ENCODE measurements at places on chromosomes 1 and 21.

DNA sequence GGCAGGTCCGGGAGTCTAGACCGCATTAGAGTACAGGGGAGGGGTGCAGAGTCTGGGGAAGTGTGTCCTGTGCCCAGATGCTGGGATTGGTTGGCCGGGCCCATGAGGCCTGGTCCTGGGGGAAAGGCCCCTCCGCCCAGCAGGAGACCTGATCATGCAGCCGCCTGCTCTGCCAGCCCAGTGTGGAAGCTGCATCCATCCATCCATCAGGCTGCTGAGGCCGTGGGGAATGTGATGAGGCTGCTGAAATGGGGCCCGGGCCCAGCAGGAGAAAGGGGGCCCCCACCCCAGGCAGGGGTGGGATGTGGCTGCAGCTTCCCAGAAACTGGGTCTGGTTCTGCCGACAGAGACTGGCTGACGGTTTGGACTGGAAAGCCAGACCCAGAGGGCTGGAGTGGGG is 37.2 kb downstream of the EPHA2 start:
- DNase-seq: no peak

- no peak for DNase-seq
These were observed 131.6 kb upstream of the MROH9 start for GRCh38 chr1:170803711-170804110.

DNA sequence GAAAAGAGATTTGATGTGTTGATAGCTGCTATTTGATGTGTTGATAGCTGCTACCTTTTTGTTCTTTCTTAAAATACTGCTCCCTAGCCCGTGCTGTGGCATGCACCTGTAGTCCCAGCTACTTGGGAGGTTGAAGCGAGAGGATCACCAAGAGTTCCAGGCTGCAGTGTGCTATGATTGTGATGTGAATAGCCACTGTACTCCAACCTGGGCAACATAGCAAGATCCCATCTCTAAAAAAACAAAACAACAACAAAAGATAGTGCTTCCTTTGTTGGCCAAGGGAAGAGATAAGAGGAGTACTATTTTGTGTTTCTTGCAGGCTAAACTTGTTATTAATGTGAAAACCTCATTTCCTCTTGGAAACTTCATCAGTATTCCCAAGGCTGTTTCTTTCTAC is 6.1 kb downstream of the GPSM2 start:
- no peak for DNase-seq

DNA sequence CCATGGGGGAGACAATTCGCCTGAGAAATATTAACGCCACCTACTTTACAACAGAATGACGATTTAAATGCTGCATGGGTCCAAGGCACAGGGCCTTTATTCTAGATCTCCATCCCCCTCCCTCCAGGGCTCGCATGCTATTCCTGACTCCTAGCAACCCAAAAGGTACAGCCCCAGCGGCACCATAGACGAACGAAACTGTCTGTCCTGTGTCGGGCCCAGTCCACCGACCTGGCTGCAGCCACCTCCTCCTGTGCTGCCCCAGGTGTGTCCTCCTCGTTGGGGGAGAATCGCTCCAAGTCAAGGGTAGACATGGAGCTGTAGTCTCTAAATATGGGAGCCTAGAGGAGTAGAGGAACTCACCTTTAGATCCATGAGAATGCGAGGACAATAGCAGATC is 196.5 kb downstream of the TOMM20 start:
- no peak for DNase-seq

All from activated naive CD8-positive, alpha-beta T cell treated with anti-CD3 and anti-CD28 coated beads, Interleukin-2, amount 10 ng/mL, durations not matched to agents 7 days and 5 days (primary cell).